Right lung (tissue), 10 donors: ENCODE measurements at places on chromosomes 1 and 21. TPM values are rescaled to one million over a fixed set of nuclear protein-coding genes. Genes with fewer than 3 reads are reported as not detected.

TMEM125 gene
- polyA plus RNA-seq, result 47.4 TPM

TMPRSS2 gene
- 58.0 TPM for polyA plus RNA-seq

CCDC30 gene
- 12.0 TPM for polyA plus RNA-seq

RASSF5 gene
- 6.2 TPM for polyA plus RNA-seq

CELA3A gene
- polyA plus RNA-seq, result not detected

TRPM2 gene
- polyA plus RNA-seq, result 1.6 TPM

PTPN22 gene
- polyA plus RNA-seq, result 1.1 TPM

TSSK3 gene
- polyA plus RNA-seq, result 4.8 TPM

GPR3 gene
- 0.59 TPM for polyA plus RNA-seq

ATP1A2 gene
- 15.2 TPM for polyA plus RNA-seq

LIN28A gene
- polyA plus RNA-seq, result 0.09 TPM

PGLYRP3 gene
- polyA plus RNA-seq, result not detected

FNDC5 gene
- 10.2 TPM for polyA plus RNA-seq

DNA sequence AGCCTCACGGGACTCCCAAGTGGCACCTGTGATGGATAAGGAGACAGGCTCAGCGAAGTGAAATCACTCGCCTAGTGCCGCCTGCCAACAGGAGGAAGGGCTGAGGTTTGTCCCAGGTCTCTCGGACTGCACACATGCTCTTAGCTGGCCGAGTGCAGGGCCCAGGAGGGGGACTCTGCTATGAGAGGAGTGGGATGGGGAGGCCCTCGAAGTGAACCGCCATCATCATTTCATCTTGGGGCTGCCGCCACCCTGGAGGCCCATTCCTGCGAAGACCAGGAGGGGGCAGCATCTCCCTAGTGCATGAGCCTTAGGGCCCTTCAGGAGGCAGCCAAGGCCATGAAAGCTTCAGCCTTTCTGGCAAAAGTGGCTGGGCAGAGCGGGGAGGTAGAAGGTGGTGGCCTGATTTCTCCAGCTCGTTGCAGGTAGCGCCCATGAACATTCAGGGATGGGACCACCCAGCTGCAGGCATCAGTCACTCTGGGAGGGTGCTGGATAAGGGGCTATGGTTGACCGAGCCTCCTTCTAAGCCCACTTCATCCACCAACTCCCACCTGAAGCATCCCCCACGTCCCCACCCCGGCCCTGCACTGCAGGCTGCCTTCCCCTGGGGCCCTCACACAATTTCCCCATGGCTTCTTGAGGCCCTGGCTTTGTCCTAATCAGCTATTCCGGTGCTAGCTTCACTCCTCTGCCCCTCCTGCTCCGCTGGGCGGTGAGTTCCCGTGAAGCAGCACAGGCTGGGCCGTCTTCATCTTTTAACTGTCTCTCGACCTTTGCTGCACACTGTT is 17.2 kb upstream of the RASSF5 start:
- DNase-seq, result peak; percentile 73

DNA sequence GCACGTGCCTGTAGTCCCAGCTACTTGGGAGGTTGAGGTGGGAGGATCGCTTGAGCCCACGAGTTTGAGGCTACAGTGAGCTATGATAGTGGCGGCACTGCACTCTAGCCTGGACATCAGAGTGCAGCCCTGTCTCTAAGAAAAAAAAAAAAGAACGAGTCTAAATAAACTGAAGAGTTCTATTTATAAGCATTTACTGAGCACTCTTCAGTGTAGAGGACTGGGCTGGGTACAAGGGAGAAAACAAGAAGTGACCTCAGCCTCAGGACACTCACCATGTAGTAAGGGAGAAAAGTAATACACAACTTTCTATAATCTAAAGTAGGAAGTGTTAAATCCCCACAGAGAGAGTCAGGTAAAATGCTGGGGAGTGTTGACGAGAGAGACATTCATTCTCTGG is 35.0 kb downstream of the NAV1 start:
- no peak for DNase-seq

GRCh38 chr1:236400061-236400603 is 6.0 kb downstream of the EDARADD start:
- no peak for DNase-seq

DNA sequence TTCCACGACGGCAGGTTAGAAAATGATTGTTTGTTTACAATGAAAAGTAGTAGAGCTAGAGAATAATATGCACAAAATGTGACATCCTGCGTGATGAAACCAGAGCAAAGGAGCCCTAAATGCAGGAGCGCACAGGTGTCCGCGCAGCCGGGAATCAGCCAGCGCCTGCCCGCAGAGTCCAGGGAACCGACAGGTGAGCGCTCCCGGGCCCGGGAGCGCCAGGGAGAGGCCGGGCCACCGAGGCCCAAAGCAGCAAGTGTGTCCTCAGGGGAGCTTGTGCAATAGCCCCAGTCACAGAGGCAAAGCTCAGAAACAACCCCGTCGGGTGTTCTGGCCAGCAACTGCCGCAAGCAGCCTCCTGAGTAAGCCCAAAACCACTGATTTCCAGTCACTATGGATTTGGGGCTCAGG is 789 bp upstream of the GALE start:
- DNase-seq, result no peak

DNA sequence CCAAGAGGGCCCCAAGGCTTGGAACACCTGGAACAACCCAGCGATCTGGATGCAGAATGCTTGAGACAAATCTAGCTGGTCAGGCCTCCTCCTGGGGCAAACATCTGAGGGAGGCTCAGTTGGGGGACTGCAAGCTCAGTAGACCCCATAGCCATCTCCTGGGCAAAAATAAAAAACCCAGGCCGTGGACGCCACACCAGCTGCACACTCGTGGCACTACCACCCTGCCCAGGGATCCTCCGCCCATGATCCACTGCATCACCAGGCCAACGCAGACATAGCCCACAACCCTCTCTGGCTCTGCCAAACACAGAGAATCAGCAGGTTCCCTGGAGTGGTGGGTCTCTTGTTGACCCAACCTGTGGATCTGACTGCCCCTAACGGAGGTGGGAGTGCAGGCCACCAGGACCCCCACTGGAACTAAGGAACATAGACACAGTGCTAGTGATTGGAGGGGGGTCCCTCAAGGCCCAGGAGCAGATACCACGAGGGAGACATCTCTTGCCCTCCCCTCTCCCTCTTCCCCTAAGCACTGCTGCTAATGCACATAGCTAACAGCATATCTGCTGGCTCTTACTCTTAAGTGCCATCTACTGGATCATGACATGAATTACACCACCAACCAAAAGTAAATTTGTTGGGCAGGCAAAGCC is 147.2 kb downstream of the CHD1L start:
- peak; percentile 5 for DNase-seq

- DNase-seq, result no peak
These were observed 2.3 kb upstream of the PLA2G2A start for GRCh38 chr1:19981507-19982312.

- DNase-seq, result no peak
These were observed 792 bp downstream of the GOLPH3L start for GRCh38 chr1:150696162-150696561.

DNA sequence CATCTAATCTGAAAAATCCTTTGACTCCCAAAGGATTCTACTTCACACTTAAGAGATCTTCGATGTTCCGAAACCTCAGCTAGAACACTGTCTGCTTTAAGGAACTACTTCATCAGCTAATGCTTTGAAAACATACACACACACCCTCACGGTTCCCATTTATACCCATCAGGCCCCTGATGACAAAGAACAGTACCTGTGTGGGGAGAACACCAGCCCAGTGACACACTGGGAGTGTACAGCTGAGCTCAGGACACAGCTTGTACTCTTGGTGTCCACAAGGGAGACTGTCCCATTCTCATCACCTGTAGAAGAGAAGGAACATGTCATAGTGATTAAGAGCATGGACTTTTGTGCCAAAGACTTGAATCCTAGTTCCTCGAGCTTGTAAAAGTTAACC is 6.6 kb downstream of the WDR77 start:
- no peak for DNase-seq

GRCh38 chr1:109793486-109794318 is 30.0 kb upstream of the EPS8L3 start:
- no peak for DNase-seq

- DNase-seq, result no peak
These were observed 8.7 kb downstream of the CTNNBIP1 start for GRCh38 chr1:9901148-9902059.

DNA sequence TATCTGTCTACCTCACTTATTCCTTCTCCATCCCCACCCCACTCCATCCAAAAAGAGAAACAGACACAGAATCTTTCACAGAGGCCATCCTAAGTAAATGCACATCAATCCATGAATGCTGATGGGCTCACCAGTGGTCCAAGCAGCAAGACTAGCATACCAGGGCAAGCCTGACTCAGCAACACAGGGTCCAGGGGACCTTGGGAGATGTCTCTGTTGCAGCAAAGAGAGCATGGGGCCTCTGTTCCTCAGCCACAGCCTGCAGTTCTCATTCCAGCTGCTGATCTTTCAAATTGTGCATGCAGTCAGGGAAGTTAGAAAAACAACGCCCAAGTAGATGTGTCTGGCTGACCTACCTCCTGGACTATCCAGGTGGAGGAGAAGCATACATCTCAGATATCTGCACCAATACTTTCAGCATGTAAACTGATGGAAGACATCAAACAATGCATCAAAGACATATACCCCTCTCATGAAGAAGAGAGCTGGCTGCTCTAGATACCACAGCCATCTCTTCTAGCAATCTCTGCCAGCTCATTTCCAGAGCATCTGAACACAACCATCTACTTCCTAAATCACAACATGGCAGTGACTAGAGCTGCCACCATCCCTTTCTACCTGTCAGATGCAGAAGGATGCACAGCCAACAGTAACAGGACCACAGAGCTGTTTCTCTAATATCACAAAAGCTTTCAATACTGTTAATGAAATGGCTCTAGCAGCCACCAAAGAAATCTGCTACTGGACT is 54.5 kb downstream of the CD34 start:
- DNase-seq, result no peak

- no peak for DNase-seq
These were observed 12.9 kb upstream of the NES start for GRCh38 chr1:156689953-156690674.

DNA sequence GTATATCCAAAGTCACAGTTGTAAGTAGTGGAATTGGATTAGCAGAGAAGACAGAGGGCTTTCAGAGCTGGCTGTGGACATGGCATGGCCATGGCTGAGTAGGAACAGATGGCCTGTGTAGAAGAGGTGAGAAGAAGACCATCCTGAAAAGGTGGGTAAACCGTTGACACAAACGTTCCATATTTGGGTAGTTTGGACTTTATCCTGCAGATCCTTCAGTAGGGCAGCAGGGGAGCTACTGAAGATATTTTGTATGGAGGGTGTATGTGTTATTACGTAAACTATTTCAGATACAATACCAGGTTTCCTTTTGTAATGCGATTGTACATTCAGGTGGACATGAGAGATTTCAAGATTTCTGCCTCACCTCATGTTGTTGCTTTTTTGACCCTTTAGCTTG is 1.6 kb downstream of the UTP11 start:
- no peak for DNase-seq

- DNase-seq, result no peak
These were observed 44.8 kb downstream of the TP73 start for GRCh38 chr1:3697104-3697503.

- DNase-seq, result no peak
These were observed 16.1 kb downstream of the DONSON start for GRCh38 chr21:33572350-33572749.

DNA sequence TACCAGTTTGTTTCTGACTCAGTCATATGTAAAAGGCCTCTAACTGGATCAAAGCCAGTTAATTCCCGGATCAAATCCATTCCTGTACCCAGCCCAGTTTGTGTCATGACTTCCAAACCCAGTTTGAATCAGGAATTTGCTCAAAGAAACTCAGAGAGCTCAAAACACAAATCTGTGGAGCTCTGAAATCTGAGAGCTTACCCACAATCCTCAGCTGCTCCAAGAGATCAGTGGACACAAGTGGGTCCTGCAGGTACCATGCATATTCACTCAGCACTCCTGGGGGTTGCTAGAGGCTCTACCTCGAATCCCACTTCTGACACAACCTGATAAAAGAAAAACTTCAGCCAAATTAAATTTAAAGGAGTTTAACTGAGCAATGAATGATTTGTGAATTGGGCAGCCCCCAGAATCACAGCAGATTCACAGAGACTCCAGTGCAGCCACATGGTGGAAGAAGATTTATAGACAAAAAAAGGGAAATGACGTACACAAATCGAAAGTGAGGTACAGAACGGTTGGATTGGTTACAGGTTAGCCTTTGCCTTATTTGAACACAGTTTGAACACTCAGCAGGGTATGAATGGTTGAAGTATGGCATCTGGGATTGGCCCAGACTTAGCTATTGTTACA is 11.9 kb upstream of the MRPL55 start:
- no peak for DNase-seq

GRCh38 chr1:98145655-98146054 is 224.8 kb upstream of the DPYD start:
- no peak for DNase-seq

GRCh38 chr21:41751611-41752011 is 15.2 kb downstream of the RIPK4 start:
- peak; percentile 67 for DNase-seq

DNA sequence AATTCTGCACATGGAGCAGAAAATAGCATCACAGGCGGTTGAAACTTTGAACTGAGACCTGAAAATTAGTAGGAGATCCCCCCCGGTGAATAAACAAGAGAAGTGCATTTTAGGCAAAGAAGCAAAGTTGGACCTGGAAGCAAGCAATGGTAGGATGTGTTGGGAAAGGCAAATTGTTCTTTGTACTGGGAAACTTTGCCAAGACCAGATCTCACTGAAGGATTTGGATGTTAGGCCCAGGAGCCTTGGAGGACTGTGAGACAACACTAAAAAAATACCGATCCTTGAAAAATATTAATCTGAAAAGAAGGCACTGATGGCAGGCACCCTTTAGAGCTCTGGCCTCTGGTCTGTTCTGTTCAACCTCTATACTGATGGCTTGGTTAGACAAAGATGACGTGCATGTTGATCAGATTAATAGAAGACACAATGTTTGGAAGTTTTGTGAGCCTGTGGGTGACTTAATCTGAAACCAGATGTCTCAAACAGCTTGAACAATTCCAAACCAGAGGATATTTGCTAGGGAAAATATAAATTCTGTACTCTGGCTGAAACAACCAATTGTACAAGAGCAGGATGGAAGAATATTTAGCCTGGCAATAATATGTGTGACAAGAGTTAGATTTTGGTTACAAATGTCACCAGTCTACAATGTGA is 108.4 kb downstream of the ROR1 start:
- DNase-seq, result no peak

- DNase-seq, result no peak
These were observed 19.5 kb upstream of the ARHGEF10L start for GRCh38 chr1:17520041-17520440.

- peak; percentile 69 for DNase-seq
These were observed 1384.1 kb upstream of the B3GALT2 start for GRCh38 chr1:194570476-194570875.

- no peak for DNase-seq
These were observed 261.3 kb upstream of the CHRM3 start for GRCh38 chr1:239125027-239125426.
